ENCODE measurements at places on chromosomes 5 and 9.

- DNase-seq: no peak
Observed at GRCh38 chr5:74164725-74165235, 475.7 kb downstream of the ENC1 start.

- DNase-seq: no peak
Observed at GRCh38 chr5:39652036-39652435, 227.3 kb upstream of the DAB2 start.

DNA sequence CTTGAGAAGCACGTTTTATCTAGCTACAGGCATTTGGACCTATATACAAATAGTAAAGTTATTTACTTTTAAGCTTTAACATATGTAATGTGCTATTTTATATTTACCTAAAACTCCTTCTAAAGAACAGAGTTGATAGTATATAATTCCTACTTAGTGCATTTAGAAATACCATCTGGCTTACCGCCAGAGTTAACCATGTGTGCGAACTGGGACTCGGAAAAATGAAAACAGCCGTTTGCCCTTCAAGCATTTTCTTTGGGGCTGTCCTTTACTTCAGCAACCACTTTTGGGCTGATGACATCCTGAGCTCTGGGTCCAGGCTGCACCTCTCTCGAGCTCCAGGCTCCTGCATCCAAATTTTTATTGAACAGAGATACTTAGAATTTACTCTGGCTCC lies 21.9 kb upstream of the DHFR start:
- DNase-seq: no peak

GRCh38 chr9:120980951-120981350 lies 54.4 kb upstream of the TRAF1 start:
- DNase-seq: no peak

- no peak for DNase-seq
Observed at GRCh38 chr9:95570646-95571045, 53.9 kb upstream of the PTCH1 start.

DNA sequence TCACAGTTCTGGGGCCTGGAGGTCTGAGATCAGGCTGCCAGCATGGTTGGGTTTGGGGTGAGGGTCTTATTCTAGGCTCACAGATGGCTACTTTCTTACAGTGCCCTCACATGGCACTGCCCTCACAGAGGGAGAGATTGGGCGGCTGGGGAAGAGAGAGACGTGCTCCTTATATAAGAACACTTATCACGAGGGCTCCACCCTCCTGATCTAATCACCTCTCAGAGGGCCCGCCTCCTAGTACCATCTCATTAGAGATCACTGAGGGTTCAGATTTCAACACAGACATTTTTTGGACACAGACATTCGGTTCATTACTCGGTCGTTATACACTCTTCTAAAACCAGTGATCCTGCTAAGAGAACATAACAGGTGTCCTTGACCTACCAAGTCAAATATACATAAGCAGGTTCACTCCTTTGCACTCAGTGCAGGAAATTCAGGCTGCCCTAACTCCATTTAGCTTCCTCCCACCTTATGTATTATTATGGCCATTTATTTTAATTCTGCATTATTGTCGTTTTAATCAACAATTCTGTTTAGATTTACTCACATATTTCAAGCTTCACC lies 121.7 kb downstream of the ICE1 start:
- DNase-seq: no peak

- DNase-seq: no peak
Observed at GRCh38 chr5:80686757-80687156, 32.0 kb upstream of the DHFR start.

DNA sequence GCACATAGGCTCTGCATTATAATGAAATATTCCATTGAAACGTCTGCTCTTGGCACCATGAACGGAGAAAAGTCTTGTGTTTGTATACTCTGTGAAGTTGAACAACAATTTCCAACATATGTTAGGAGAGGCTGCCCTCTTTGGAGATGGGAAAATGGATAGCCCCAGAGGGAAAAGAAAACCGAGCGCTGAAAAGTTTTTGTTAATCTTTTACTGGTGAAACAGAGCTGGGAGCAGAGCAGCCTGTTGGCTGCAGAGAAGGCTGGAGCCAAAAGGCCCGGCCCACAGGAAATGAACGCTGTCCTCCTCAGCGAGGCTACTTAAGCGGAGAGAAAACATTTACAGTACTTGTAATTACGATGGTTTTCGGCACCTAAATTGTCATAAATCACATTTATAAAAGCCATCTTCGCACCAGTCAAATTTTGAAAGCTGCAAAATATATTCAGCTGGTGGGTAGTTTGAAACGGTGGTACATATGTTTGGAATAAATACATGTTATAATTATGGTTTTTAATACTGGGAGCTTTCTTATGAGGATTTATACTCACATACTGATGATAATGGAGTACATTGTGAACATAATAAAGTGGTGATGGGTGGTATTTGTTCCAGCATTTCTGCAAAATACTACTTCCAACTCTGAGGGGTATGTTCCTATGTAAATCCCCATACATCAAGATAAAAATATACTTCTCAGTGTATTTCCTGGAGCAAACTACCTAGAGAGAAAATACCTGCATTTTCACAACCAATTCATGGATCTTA lies 129.6 kb upstream of the CNTLN start:
- no peak for DNase-seq

- no peak for DNase-seq
Observed at GRCh38 chr9:136795000-136795348, 1.2 kb upstream of the CCDC183 start.

- no peak for DNase-seq
Observed at GRCh38 chr9:28927691-28928090, 1354.4 kb upstream of the C9orf72 start.

DNA sequence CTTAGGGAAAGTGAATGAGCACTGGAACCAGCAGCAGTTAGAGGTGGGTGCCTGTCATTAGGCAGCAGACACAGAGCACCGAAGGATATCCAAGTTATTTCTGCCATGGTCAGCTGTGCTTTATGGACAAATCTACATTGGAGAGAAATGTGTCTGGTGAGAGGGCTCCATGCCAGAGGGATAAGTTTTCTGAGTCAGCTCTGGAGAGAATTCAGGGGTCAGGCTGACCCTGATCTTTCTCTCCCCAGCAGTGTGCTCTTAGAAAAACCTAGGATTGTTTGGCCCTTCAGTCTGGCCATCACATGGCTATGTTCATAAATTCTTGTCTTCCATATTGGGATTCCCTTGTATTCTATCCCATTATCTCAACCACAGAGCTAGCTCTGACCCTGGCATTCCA lies 8.9 kb upstream of the IL17B start:
- DNase-seq: no peak

GRCh38 chr5:177116631-177117373 lies 16.8 kb upstream of the NSD1 start:
- peak; percentile 87 for DNase-seq

DNA sequence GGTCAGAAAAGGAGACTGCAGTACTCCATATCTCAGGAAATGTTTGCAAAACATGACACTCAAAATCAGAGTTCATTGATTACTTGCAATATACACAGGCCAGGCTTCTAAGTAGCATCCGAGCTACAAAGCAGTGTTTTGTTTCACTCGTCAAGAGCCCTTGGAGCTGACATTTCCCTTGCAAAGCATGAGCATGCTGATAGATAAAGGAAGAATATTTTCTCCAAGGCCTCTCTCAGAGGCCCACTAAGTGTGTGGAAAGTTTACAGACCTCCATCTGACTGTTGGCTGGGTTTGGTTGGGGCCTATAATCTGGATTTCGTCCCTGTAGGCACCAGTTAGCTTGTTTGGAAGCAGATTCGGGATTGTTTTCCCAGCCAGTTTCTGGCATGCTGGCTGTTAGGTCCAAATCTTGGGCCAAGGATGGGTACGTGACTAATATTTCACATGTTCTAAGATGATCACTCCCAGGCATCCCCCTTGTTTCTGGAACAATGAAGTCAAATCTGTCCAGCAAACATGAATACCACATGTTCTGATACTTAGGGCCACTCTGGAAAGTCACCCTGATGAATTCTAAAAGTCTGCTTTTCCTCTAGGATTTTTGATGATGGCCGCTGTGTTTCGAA lies 161.3 kb downstream of the RFK start:
- no peak for DNase-seq

DNA sequence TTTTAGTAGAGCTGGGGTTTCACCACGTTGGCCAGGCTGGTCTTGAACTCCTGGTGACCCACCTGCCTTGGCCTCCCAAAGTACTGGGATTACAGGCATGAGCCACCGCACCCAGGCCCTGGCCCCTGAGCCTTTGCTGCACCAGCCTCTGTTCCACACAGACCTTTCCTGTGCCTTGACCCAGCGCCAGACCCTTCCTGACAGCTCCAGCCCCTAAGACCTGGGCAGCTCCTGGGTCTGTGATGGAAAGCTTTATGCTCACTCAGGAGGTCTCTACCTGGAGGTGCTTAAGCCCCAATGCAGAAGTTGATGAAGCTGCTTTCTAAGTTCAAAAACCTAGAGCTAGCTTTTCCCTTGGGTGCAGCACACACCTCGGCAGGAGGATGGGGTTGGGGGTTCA lies 58.8 kb upstream of the NEK6 start:
- DNase-seq: no peak

- DNase-seq: no peak
Observed at GRCh38 chr5:83396662-83397061, 74.9 kb upstream of the VCAN start.

DNA sequence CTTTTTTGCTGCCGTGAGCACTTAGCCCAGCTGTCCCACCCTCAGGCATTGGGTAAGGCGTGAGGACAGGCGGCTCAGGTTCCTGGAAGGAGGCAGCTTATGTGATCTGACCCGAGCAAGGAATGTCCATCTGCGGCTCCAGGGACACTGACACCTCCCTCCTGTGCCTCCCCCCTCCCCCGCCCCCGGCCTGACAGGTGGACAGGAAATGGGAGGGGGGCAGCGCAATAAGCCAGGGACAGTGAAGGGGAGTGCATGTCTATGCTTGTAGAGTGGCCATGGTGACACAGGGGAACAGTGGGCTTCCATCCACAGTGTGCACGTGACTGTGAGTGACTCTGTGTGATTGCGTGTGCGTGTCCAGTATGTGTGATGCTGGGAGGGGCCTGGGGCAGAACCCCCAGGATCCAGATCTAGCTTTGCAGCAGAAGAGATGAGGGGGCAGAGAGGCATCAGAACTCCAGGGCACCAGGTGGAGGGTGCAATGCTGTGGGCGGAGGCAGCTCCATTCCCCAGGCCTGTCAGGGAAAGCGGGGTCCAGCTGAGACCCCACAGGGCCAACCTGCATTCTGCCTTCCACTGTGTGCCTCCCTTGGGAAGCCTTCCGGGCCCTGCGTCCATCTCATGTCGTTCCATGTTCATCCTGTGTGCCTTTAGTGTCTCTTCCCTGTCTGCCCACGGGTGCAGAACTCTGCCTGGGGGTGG lies 30.5 kb downstream of the CNTFR start:
- DNase-seq: no peak

DNA sequence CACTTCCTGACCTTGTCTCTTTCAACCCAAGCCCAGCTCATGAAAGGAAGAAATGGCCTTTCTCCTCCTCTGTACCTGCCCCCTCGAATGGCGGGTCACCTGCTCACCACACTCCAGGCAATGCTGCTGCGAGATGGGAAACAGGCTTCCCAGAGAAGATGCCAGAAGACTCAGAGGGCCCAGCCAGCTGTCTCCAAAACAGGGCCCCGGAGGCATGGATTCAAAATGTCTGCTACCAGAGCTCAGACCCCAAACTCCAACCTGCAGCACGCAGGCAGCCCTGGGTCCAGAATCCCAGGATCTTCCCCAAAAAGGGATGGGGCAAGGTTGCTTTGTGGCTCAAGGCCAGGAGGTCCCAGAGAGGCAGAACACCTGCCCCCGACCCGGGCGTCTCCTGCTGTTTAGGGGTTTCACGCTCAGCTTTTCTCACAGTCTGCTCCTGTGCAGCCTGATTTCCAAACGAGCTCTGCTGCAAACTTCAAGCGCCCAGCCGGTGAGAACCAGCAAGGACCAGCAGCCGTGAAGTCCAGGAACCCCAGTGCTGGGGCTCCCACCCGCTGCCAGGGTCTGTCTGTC lies 42.5 kb downstream of the VAV2 start:
- no peak for DNase-seq

- DNase-seq: no peak
Observed at GRCh38 chr9:27003426-27004077, 1.9 kb downstream of the LRRC19 start.

- no peak for DNase-seq
Observed at GRCh38 chr9:134403682-134404301, 77.5 kb downstream of the RXRA start.

DNA sequence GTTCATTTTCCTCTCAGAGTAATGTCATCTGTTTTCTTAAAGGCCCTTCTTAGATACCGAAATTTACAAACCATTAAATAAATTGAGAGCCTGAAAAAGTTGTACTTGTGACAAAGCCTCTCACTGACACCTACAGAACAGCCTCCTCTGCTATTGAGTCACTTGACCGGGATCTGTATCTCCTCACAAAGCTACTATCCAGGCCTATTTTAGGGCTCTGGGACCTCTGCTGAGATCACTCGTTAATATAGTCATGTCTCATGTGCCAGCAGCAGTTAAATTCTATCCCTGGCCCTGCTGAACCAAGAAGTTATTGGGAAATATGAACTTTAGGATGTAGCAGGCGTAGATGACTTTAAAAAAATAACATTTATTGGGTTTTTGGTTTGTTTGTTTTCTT lies 31.1 kb downstream of the FBXO38 start:
- no peak for DNase-seq

- no peak for DNase-seq
Observed at GRCh38 chr5:120446068-120446492, 18.0 kb upstream of the PRR16 start.

DNA sequence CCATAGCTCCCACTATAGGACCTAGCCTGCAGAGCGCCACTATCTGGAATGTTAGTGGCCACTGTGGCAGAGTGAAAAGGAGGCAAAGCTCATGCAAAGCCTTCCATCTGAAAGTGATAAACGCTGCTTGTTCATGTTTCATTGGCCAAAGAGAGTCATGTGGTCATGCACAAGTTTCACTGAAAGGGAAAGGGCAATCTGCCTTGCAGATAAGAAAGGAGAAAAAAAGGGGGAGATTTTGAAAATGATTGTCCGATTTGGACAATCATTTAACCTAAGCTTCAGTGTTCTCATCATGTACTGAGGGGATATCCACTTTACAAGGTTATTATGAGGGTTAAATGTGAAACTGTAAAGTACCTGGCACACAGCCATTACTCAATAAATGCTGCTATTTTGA lies 9.0 kb upstream of the MOB3B start:
- DNase-seq: no peak

- no peak for DNase-seq
Observed at GRCh38 chr5:154316223-154316935, 125.8 kb downstream of the GALNT10 start.

- no peak for DNase-seq
Observed at GRCh38 chr5:73278693-73279092, 105.7 kb downstream of the TMEM174 start.

DNA sequence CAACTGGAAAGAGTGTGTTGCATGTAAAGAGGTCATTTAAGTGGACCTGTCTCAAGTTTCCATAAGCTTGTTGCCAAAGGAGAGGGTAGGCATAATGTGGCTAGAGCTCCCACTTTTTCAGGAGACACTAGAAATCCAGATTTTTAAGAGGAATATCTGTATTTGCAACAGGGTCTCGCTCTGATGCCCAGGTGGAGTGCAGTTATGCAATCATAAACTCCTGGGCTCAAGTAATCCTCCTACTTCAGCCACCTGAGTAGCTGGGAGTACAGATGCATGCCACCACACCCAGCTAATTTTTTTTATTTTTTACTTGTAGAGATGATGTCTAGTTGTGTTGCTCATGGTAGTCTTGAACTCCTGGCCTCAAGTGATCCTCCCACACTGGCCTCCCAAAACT lies 183.5 kb downstream of the NIPBL start:
- DNase-seq: no peak

All from stimulated activated effector memory CD8-positive, alpha-beta T cell treated with anti-CD3 and anti-CD28 coated beads, Interleukin-12 subunit alpha, Interleukin-12 subunit beta, amount 100 ng/mL, for 72 hours (primary cell).